GM04503 (cell line): ENCODE measurements at places on chromosomes 6 and 20.

- peak; percentile 36 for DNase-seq
These were observed 1249.0 kb upstream of the CITED2 start for GRCh38 chr6:140623498-140623897.

- no peak for DNase-seq
These were observed 15.0 kb upstream of the MRAP2 start for GRCh38 chr6:84018453-84019061.

GRCh38 chr6:138227316-138227781, 9.1 kb upstream of the PBOV1 start:
- no peak for DNase-seq

DNA sequence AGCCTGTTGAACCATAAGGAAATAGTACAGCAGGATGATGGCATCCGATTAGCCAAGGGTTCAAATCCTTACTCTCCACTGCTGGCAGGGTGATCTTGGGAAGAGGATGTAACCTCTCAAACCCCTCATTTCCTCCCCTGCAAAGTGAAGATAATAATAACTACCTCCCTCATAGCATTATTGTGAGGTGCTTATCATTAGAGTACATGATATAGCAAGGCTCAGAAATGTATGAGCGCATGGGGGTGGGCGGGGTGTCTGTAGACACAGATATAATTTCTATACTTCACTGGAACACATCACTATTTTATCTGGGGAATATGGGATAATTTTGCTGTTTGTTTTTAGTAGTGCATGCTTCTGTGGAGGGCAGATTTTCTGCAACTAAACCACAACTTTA, 89.8 kb upstream of the LAMP5 start:
- no peak for DNase-seq

- no peak for DNase-seq
These were observed at the start of gene HLA-G for GRCh38 chr6:29827579-29828470. Gene HLA-G, plus strand, starts transcription at chr6:29827825. Its CDS starts 20 bp downstream, at chr6:29827845.

GRCh38 chr20:4245542-4245941, 230.2 kb upstream of the RNF24 start:
- DNase-seq, result no peak

DNA sequence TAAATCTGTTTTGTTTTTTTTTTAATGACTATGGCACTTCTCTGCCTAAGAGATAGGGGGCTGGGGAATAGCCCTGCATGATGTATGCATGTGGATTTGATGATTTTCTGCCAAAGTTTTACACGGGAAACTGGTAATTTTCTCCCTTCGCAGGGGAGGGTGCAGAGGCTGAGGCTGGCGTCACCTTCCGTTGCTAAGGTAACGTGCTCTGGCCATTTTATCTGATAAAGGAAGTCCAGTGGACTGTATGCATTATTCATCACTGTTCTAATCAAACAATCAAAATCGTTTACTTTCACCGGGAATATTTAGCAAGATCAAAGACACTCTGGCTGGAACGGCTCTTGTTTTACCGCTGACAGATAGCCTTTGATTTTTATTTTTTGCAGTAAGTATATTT, 789 bp downstream of the PHACTR1 start:
- no peak for DNase-seq

GRCh38 chr6:127131772-127132376, 13.4 kb downstream of the RSPO3 start:
- DNase-seq, result no peak

DNA sequence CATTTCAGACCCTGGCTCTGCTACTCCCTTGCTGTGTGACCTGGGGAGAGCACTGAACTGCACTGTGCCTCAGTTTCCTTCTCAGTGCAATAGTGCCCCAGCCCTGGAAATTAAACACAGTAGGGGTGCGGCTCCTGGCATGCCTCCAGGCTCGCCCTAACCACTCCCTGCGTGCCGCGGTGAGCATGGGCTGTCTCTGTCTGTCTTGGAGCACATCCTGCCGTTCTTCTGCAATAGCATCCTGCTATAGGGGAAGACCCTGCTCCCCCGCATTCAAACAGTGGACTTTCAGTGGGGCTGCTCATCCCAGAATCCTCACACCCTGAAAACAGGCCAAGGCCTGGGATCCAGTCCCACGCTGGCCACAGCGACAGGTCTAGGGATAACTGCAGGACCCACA, 129.5 kb downstream of the FOXC1 start:
- DNase-seq, result no peak
